ENCODE measurements at places on chromosomes 4 and X.

DNA sequence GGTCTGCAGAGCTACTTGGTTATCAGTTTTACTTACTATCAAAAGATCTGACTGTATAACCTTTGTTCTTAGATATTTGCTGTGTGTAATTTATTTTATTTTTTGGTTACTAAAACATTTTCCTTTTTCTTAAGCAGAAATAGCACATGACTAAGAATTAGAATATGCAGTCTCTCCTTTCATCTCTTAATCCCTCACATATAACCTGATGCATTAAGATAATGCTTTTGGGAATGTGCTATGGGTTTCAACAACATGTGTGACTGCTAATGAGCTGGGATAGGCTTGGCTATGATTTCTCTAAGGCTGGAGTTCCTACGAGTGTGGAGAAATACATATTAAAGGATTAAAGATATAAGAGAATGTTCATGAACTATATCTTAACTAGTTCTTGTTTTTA lies 41.5 kb downstream of the SHROOM3 start:
- H3K27me3 ChIP-seq, result no peaks in the 10 kb centered on the region
- H3K27ac ChIP-seq, result no peak overlapping the region
- no peak overlapping the region for H3K4me3 ChIP-seq
- no peak for DNase-seq
- H3K36me3 ChIP-seq, result no peaks in the 10 kb centered on the region

DNA sequence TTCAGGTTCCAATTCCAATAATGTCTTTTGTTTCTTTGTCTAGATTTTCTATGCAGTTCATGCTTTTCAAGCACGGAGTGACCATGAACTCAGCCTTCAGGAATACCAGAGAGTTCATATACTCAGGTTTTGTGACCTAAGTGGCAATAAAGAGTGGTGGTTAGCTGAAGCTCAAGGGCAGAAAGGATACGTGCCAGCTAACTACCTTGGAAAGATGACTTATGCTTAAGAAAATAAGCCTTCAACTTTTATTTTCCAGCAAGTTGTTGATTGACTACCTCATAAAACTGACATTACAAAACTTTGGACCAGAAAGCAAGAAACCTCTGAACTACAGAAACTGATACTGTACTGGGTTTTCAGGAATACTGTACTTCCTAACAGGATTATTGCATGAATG lies 30.8 kb downstream of the INTS12 start:
- no peaks in the 10 kb centered on the region for H3K36me3 ChIP-seq
- no peak for DNase-seq
- no peak overlapping the region for H3K27ac ChIP-seq
- no peaks in the 10 kb centered on the region for H3K4me1 ChIP-seq
- H3K4me3 ChIP-seq, result no peak overlapping the region
- no peaks in the 10 kb centered on the region for H3K27me3 ChIP-seq

DNA sequence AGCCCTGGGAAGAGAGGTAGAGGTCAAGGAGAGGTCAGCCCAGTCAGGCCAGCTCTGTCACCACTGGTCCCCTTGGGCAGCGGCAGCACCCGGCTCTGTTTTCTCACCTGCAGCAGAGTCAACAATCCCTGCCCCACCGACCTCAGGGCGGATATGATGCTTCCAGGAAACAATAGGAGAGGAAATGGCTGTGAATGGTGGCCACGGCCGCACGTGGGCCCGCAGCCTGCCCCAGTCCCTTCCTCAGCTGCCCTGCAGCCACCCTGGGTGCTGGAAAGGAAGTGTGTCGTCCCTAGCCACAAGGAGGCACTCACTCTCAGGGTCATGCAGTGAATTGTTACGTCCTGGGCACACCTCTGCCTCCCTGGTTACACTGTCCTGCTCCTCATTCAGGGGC lies 92.5 kb upstream of the ENPP6 start:
- H3K27me3 ChIP-seq, result no peaks in the 10 kb centered on the region
- H3K4me3 ChIP-seq, result no peak overlapping the region
- no peak for DNase-seq
- no peak overlapping the region for H3K27ac ChIP-seq
- no peaks in the 10 kb centered on the region for H3K36me3 ChIP-seq

DNA sequence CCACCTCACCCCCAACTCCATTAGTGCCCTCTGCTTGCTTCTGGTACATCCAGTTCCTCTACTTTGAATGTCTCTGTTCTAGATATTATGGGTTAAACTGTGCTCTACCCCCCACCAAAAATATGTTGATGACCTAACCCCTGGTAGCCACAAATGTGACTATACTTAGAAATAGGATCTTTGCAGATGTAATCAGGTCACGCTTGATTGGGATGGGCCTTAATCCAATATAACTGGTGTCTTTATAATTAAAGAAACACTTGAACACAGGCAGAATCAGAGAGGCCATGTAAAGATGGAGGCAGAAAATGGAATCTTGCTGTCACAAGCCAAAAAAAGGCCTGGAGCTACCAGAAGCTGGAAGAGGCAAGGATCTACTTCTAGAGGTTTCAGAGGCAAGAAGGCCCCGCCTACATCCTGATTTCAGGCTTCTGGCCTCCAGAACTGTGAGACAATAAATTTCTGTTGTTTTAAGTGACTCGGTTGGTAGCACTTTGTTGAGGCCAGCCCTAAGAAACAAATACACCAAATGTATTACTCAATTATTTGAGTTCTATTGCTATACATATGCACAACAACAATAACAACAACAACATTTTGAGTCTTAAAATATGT lies 220.0 kb downstream of the PPP3CA start:
- no peaks in the 10 kb centered on the region for H3K36me3 ChIP-seq
- H3K4me3 ChIP-seq, result no peak overlapping the region
- H3K4me1 ChIP-seq, result no peaks in the 10 kb centered on the region

DNA sequence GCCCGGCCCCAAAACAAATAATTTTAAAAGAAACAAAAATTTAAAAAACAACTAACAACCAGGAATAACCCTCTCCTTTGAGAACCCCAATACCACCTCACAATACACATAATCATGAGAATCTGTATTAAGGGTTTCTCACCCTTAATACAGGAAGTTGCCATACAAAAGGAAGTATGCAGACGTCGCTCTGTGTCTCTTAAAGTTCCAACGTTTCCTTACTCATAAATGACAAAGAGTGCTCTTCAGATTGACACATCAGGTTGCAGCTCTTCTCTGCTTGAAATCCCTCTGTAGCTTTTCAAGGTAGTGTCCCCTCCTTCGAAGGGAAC lies 73.9 kb upstream of the IRF2 start:
- H3K4me3 ChIP-seq, result no peak overlapping the region
- no peaks in the 10 kb centered on the region for H3K27me3 ChIP-seq
- no peak overlapping the region for H3K27ac ChIP-seq
- no peak for DNase-seq
- no peaks in the 10 kb centered on the region for H3K4me1 ChIP-seq

DNA sequence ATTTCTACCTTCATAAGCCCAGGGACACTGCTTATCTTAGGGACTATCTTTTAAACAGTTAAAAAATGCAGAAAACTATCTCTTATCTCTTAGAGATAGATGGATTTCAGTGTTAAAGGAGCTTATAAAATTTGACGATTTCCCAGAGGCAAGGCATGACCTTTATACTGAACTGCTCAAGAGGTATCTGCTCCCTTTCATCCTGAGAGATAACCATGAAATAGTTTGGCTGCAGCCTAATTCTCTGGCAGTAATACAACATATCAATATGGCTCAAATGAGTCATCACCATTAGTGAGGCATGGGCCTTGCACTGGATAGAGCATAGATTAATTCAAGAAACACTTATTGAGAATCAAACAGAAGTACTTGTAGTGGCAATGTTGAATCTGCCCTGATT lies 348.2 kb upstream of the GRIA3 start:
- no peak overlapping the region for H3K27ac ChIP-seq
- DNase-seq, result no peak
- no peaks in the 10 kb centered on the region for H3K36me3 ChIP-seq
- no peak overlapping the region for H3K4me3 ChIP-seq
- no peaks in the 10 kb centered on the region for H3K27me3 ChIP-seq

- H3K27ac ChIP-seq, result no peak overlapping the region
- no peaks in the 10 kb centered on the region for H3K36me3 ChIP-seq
- no peak overlapping the region for H3K4me3 ChIP-seq
Measured at GRCh38 chr4:67580577-67580976, 22.1 kb downstream of the STAP1 start.

GRCh38 chr4:174859904-174860303 lies 30.9 kb upstream of the GLRA3 start:
- H3K4me1 ChIP-seq, result no peaks in the 10 kb centered on the region
- H3K27ac ChIP-seq, result no peak overlapping the region
- H3K27me3 ChIP-seq, result no peaks in the 10 kb centered on the region
- no peaks in the 10 kb centered on the region for H3K36me3 ChIP-seq
- no peak for DNase-seq
